ENCODE measurements at places on chromosomes 7 and 10.
A peak's percentile ranks its signal among the peaks of the same experiment; 100 is the strongest.

- DNase-seq: no peak
Measured at GRCh38 chr7:44061645-44062179, 3.7 kb downstream of the PGAM2 start.

DNA sequence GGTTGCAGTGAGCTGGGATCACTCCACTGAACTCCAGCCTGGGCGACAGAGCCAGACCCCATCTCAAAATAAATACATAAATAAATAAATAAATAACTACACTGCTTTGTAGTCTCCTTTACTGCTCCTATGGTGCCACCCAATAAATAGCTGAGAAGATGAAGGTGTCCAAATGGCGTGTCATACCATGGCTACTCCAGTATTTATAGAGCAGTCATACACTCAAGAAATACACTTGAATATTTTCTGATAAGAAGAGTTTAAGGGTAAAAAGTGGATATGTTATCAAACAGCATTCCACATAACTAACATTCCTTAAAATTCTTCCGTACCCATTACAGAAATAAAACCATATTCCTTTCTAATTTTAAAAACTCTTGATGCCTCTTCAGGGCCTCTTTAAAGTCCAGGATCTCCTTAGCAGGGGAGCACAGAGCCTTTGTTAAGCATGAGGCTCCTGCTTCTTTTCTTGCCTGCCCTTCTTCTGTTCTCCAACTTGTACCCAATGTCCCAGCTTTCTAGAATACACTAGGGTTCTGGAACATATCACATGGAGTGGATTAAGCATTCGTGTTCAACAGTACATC, 7.9 kb upstream of the SAR1A start:
- DNase-seq: no peak

DNA sequence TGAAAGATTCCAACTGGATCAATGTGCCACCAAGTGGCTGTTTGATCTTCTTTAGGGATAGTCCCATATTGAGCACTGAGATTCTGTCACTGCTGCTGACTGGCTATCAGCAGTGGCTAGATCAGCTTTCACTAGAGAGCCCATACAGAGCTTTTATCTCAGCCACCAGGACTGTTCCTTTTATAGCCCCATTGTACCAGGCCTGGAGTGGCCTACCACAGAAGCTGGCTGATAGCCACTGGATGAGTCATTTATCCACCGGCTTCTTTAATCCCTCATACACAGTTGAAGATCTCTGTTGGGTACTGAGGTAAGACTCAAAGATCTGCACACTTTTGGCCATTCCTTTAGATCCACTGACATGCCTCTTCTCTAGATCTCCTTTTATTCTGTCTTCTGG, 1101.1 kb downstream of the SORCS3 start:
- peak; percentile 22 for DNase-seq

DNA sequence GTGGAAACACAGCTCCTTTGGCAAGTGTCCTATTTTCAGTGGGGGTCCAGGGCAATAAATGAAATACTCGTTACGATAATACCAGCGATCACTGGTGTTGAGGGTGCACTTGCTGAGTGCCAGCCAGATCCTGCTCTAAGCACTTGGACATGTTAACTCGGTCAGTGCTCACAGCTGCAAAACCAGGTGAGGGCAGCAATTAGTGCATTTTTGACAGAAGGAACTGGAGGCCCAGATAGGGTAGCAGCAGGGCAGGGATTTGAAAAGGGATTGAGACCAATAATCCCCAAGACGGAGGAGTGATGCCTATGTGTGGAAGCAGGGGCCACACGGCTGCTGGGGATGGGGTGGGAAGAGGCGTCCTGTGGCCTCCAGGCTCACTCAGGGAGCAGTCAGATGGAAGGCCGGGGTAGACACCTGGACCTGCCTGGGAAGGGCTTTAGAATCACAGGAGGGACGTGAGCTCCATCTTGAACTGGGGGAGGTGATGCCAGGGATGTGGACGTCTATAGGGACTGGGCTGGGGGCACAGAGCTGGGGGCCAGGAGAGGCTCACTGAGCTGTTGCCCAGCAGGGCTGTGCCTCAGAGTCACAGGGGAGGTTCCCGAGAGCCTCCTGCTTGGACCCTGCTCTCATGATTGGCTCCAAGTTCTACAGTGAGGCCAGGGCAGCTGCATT, 14.3 kb downstream of the PTPRE start:
- no peak for DNase-seq

- DNase-seq: peak; percentile 44
Measured at GRCh38 chr7:131188367-131189339, 139.0 kb upstream of the MKLN1 start.

GRCh38 chr7:48084727-48085432, 4.2 kb upstream of the UPP1 start:
- peak; percentile 87 for DNase-seq

DNA sequence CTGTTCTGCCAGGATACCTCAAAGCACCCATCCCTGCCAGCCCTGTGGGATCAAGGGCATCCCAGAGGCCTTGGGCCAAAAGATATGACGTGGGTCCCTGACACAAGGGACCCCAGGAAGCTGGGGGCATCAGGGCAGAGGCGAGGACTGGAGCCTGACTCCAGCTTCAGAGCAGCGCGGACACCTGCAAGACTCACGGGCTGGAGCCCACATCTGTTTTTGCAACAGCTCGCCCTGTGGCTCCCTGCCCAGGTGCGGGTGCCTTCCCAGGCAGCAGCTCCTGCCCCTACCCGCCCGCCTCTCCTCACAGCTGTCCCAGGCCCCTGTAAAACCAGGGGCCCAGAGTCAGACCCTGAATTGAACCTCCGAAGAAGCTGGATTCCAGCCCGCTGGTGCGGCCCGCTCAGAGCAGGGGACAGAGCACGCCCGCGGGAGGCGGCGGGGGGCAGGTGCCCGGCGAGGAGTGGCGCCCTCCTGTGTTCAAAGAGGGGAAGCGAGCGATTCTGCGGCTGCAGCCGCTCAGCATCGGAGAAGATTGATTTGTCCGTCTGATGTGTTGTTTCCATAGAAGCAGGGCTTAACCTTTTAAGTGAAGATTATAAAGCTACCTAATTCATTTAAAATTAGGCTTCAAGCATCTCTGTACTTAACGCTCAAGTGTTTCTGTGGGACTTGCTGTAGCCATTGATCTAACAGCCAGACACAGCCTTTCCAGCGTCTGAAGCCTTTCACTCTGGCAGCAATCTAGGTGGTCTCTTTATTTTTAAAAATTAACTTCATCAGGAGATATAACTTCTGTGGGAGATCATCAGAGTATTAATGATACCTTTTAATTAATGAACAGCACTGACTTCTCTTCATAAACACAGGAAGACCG, 88.4 kb downstream of the BEND7 start:
- peak; percentile 79 for DNase-seq

GRCh38 chr10:128922172-128922571, 544.9 kb upstream of the MGMT start:
- DNase-seq: no peak

GRCh38 chr7:137886281-137886680, 39.5 kb upstream of the DGKI start:
- DNase-seq: no peak

GRCh38 chr10:15843695-15844094, 16.6 kb downstream of the MINDY3 start:
- DNase-seq: no peak

- DNase-seq: no peak
Measured at GRCh38 chr7:34662058-34662708, 4.2 kb downstream of the NPSR1 start.

GRCh38 chr10:50360077-50360850, 108.9 kb upstream of the ASAH2 start:
- no peak for DNase-seq

DNA sequence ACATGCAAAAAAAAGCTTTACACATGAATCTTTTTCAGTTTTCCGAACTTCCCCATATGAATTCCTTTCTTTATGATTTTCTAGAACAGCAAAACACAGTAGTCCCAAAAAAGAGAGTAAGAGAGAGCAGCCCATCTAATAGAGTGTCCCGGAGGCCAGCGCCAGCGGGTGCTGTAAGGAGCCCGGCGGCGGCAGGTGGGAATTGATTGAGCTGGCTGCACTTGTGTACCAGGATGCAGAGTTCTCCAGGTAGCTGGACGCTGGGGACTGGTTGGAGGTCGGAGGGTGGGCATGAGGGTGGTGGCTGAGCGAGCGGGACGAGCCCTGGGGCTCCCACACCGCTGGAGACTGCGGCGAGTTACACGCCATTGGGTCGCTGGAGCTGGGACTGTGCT, 4.0 kb downstream of the DLX5 start:
- no peak for DNase-seq
